Esophagus squamous epithelium (tissue), 5 donors: ENCODE measurements at places on chromosomes 12 and 14.

DNA sequence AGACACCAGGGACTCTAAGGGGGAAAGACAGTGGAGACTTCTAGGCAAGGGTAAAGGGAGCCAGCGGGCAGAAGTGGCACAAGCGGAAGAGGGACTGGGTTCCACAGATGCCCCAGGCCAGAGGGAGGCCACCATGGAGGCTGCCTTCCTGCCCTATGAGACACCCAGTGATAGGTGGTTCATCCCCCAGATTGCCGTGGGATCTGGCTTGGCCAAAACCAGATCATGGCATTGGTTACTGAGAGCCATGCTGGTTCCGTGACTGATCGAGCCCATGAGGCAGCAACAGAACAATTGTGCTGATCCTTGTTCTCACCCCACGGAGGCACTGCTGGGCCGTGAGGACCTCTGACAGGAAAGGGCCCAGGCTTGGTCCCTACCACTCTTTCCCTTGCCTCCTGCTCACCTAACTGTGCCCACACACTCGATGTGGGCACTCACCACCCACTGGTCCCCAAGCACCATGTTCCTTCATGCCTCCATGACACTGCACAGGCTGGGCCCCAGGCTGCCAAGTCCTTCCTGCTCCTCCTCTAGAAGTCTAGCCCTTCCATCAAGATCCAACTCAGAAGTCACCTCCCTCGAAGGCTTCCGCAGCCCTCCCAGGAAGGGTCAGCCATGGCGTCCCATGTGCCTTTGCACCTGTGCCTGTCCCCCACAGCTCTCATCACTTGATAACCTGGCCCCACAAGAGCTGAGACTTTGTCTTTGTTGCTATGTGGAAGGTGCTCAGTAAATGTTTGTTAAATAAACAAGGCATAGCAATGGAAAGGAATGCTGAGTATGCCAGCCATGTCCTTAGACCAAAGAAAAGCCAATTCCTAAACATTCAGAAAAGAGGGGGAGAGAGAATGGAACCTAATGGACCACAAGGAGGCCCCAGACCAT lies 7.3 kb downstream of the KRT79 start:
- no peak for DNase-seq

- no peak for DNase-seq
These were observed 366 bp downstream of the LPCAT3 start for GRCh38 chr12:7017870-7018349.

DNA sequence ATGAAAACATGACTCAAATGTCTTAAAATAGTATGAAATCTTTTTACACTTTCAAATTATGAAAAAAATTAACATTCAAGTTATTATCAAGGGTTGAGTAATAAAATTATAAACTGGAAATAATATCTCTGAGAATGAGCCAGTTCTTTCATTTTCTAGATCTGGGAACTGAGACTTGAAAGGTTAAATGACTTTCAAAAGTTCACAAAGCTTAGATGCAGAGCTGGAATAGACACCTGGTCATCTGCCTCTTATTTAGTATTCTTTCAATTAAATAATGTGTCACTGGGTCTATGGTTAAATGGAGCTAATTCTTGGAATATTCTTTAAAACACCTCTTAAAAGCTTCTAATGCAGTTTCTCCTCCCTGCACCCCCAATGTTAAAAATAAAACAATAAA lies 86.6 kb downstream of the CDK17 start:
- no peak for DNase-seq

GRCh38 chr14:33811721-33812120 lies 139.2 kb downstream of the EGLN3 start:
- no peak for DNase-seq

- DNase-seq, result no peak
These were observed 55.5 kb upstream of the ESRRB start for GRCh38 chr14:76320486-76320885.

DNA sequence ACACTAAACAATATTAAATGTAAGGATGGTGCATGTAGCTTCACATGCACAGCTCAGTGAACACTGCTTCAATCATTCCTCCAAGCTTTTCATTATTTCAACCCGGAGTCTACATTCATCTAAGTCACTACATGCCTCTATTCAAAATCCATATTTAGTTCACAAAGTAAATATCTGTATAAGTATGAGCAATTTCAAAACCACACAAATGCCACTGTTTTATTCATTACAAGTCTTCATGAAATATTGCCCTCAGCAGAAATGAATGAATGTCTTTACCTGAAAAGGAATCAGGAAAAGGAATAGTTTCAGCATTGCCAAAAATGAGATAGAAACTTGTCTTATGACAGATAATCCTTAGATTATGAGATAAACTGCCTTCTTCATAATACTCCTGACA lies 149.4 kb downstream of the SLC38A4 start:
- no peak for DNase-seq

DNA sequence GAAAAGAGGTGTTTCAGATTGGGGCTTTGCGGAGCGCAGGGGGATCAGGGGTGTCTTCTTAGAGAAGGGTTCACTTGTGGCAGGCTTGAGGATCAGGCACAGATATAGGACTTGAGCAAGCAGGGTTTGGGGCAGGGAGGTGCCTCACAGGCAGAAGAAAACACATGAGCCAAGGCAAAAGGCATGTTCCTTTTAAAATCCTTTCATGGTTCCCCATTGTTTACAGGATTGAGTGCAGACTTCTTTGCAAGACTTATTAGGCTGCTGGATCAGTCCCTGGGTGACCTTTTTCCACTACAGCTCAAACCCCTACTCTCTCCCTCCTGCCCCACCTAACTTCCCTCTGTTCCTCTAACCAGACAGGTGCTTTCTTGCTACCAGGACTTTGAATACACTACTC lies 19.7 kb downstream of the HSPB8 start:
- no peak for DNase-seq

GRCh38 chr12:66071549-66071948 lies 59.0 kb downstream of the LLPH start:
- no peak for DNase-seq

- no peak for DNase-seq
These were observed 1.4 kb upstream of the HSP90AA1 start for GRCh38 chr14:102088012-102088792.

DNA sequence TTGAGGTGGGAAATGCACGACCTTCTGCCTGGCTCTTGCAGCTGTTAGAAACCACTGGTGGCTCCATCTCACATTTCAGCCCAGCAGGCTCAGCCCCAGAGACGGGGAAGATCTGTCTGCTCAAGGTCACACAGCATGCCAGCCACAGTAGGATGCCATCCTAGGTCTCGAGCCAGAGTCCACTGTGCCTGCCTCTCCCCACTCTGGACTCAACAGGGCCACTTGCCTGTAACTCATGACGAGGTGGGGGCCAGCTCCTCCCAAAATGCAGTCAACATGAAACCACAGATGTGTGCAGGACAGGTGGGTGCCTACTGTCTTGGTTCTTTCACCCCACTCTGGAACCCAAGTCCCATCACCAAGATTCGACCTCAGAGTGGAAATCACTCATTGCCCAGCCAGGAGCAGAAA lies 23.2 kb downstream of the BCL11B start:
- DNase-seq, result no peak

DNA sequence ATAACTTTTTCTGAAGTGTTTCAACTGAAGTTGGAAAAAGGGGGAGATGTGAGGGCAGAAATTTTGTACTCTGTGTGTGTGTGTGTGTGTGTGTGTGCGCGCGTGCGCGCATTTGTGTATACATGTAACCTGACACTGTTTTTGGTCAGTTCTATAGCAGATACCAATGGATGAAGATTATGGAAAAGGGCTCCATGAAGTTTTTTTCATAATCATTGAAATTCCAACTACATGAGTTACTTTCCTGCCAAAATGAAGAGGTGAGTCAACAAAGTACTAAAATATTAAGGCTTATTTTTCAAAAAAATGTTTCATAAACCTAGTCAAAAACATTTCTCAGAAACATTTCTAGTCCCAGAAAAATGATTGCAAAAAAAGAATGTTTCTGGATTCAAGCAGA lies 25.7 kb upstream of the CERS5 start:
- no peak for DNase-seq
